GOT3 (cell line): ENCODE measurements at places on chromosomes 3 and 15.

- no peak for DNase-seq
Observed at GRCh38 chr3:27528791-27529190, 44.6 kb upstream of the SLC4A7 start.

DNA sequence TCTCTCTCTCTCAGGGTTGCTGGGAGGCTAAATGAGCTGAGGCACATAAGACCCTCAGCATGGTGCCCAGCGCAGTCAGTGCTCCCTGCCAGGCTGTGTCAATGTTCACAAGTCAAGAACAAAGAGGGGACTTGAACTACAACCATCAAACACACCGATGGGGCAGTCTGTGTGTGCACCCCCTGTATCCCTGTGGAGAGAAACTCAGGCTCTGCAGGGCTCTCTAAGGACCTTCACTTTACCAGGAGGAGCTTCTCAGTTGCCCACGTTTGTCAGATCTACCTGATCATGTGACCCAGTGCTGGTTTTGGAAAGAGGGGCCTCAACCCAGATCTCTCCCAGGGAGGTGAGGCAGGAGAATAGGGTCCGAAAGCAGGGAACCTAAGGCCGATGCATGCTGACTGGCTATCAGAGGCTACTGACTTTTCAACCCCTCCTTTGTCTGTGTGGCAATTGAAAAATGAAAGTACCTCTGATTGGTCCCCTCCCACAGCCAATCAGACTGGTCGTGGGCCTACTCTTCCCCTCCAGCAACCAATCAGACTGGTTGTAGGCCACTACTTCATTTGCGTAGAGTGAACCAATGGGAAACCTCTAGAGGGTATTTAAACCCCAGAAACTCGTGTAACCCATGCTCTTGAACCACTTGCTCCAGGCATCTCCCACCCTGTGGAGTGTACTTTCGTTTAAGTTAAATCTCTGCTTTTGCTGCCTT, 34.0 kb downstream of the RHCG start:
- DNase-seq = no peak

DNA sequence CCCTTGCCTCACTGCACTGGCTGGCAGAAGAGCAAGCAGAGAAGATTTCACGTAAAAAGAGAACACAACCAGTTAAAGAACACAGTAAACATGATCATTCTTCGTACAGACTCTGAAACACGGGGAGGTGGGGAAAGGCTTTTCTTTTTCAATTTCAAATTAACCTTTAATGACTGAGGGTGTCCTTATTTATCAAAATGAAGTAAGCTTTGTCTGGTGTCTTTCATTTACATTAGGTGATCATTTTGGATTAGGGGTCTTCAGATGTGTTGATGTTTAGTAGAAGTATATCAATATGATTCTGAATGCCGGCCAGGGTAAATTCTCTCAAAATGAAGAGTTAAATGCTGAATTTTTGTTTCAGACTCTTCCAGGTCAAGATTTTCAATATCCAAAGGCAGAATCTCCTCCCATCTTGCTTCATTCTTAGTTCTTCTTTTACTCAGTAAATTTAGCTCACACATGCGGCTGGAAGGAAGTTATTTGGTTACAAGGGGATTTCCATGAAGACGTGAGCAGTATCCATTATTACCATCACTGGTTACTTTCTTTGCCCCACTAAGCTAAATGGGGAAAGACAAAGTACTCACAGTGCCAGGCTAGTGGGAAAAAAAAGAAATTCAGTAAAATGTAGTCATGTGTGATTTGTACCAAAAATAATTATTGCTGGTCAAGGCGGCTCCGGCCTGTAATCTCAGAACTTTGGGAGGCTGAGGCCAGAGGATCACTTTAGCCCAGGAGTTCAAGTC, 272.2 kb upstream of the NR2F2 start:
- no peak for DNase-seq

- no peak for DNase-seq
Observed at GRCh38 chr3:160874736-160875135, 118.7 kb downstream of the PPM1L start.
